NCI-H1105 treated with DMSO at 0.1 percent for 48 hours (cell line): ENCODE measurements at places on chromosomes 7 and 10.

- DNase-seq = no peak
Measured at GRCh38 chr7:16638282-16639280, 7.0 kb downstream of the ANKMY2 start.

- DNase-seq = no peak
Measured at GRCh38 chr10:73423309-73423708, 9.5 kb upstream of the ANXA7 start.

DNA sequence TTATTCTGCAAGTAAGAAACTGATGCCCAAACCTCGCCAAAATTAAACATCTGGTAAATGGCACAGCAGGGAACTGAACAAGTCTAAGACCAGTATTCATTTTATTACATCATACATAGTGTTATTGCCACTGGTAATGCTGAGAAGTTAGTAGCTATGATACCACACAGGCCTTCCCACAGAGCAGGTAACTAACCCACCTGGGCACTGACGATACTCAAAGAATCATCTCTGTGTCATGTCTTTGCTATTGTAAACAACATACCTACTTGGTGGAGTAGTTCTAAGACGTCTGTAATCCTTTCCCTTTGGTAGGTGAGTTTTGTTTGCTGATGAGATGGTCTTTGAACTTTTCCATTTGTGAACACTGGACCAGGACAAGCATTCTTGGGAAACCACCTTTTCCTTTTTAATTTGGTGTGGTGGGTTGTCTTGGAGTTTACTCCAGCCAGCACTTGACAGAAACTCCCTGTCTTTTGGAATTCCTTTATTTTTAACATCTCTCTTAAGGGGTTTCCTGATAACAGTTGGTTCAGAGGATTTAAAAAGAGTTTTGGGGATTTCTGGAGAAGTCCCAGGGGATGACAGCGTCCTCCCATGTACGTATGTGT is 40.9 kb downstream of the PDSS1 start:
- no peak for DNase-seq

DNA sequence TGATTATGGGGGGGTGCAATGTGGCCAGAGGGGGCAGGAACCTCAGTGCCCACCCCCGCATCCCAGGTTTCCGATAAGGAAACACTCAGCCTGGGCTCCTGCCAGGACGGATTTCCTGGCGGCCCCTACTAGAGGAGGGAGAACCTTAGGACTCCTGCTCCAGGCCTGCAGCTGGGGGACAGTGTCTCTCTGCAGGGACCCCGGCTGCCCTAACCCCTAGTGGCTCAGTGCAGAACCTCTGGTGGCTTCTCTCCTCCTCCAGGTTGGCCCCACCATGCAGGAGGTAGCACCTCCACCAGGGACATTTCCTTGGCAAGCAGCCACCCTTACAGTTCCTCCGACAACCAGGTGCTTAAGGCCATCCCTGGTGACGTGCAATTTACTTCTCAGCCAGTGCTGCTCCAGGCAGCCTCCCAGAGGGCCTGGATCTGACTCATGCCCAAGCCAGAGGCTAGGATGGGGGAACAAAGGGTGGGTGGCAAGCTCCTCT is 31.9 kb downstream of the SH2B2 start:
- peak; percentile 7 for DNase-seq

DNA sequence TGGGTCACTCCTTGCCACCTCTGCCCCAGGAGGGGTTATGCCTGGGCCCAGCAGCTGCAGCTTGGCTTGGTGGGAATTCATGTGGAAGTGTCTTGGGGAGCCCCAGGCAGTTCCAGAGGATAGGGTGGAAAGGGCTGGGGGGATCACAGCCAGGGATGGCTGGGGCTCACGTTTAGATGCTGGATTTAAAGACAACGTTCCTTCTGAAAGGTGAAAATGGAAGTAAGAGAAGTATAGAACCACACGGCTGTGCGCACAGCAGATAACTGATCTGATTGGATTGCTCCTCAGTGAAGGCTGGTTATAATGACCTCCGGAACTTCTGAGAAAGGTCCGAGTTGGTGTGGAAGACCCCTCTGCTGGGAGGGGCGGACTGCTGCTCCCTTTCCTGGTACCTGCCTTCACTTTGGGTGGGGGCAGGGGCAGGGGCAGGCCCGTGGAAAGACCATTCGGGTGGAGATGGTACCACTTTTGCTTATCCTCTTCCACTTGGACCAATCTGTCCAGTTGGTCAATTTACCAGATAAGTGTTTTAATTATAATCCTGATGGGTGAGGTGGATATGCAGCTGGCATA is 7.9 kb upstream of the MYL7 start:
- no peak for DNase-seq

DNA sequence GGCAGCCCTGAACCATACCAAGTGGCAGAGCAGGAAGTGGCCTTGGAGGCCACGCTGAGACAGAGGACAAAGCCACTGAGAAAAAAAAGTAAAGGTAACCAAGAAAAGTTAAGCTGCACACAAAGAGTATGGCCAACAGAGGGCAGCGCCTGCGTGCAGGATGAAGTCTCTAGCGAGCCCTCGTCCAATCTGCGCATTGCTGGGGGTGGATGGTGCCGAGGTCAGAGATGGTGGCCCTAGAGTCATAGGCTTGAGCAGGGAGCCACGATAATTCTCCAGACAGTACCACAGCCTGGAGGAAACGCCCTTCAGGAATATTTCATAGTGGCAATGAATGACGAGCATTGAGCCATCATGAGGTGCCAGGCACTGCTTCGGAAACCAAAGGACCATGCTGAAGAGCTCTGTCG is 9.7 kb downstream of the ATP6V0E2 start:
- peak; percentile 49 for DNase-seq

DNA sequence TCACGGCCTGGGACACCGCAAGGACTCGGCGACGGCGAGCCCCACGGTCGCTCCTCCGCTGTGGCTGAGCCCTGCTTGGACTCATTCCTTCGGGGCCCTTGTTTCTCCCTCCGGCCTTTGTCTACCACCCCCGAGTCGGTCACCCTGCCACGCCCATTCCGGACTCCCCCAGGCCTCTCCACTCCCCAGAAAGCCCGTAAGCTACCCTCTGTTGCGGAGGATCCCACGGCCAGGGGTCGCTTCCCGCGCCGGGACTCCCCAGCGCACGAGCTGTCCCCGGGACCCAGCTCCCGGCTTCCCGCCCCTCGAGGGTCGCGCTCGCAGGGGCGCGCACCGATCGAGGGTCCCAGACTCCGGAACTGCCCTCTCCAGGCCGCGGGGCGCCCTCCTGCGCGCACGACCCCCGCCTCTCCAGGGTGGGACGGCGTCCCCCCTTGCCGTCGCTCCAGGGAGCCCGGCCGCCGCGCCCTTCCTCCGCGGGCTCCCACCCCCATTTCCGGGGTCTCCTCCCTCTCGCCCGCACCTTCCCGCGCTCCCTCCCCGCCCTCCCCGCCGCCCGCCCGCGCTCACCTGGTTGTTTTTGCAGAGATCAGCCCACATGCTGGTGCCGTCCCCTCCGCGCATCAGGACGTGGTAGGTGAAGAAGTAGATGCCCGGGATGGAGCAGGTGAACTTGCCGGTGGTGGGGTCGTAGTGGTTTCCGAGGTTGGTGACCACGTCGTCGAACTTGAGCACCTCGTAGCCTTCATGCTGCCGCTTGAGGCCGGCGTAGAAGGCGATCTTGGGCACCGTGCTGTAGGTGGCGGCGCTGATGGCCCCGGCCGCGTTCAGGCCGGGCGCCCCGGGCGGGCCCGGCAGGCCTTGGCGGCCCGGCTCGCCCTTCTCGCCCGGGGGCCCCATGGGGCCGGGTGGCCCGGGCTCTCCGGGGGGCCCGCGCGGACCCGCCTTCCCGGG is 1.5 kb downstream of the C1QL3 start:
- no peak for DNase-seq

DNA sequence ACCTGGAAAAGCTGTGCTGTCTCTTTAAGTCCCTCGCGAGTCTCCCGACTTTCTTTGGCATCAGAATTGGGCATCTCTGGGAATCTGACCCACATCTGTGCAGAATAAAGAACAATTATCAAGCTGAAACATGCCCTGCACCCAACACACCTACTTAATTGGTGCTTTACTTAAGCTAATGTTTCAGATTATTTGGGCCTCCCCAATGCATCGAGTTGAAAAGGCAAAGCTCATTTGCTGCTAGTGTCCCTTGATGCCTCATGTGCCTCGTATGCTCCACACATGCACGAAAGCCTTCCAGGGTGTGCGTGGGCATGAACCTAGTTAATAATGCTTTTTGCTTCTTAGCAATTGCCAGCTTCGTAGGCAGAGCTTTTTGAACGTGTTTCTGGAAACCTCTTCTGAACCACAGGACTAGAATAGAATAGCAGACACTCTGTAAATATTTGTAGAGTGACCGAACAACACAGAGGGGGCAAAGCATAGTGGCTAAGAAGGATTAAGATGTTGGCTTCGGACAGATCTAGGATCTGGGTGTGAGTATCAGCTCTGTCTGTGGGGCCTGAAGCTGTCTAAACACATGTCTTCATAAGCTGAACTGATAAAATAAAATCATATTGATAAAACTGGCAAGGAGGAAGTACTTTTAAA is 26.7 kb upstream of the FGFR2 start:
- DNase-seq = peak; percentile 79

GRCh38 chr7:130929896-130930659 is 196.1 kb upstream of the KLF14 start:
- DNase-seq = no peak

DNA sequence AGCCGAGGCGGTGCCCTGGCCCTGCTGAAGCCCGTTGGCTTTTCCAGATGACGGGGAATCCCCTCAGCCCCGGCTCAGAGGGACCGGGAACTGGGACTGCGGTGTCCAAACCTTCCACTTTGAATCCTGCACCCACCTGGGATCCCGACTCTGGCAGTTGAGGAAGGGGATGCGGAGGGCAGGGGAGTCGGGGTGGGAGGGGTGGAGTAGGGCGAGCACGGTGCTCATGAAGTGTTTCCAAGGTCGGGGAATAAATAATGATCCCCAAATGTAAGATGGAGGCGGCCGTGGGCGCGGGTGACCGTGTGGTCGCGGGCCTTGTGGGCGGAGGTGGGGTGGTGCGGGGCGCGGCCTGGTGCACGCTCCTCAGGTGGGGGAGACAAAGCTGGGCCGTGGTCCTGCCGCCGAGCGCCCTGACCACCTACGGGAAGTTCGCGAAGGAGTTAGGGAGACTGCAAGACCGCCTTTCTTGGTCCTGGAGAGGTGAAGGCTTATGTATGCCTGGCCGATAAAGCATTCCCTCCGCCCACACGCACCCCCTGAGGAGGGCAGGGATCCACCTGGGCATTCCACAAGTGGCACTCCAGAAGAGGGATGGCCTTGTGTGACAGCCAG is 1.4 kb downstream of the MTURN start:
- no peak for DNase-seq
